ENCODE measurements at places on chromosomes 2 and 18.

DNA sequence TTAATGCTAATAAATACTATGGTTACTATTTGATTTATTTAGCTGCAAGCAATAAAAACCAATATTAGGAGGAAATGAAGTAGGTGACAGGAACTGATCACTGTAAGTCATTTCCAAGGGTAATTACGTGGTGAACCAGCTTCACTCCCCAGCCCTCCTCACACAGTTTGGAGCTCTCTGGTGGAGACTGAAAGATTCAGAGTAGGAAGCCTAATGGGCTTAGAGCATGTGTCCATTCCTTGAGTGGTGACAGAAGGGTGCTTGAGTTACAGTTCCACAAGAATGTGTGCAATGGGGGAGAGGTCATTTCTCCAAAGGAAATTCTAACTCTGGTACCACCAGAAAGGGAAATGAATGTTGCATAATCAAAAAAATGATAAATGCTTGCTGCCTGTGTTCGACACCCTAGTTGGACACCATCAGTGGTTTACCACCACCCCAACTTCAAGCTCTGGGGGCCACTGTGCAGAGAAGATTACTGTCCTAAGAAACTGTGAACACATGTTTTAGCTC is 285.1 kb upstream of the MMADHC start:
- no peak for DNase-seq

- peak; percentile 75 for DNase-seq
Observed at GRCh38 chr2:102844911-102845310, 83.1 kb downstream of the TMEM182 start.

- no peak for DNase-seq
Observed at GRCh38 chr2:15672961-15673918, 81.6 kb downstream of the DDX1 start.

DNA sequence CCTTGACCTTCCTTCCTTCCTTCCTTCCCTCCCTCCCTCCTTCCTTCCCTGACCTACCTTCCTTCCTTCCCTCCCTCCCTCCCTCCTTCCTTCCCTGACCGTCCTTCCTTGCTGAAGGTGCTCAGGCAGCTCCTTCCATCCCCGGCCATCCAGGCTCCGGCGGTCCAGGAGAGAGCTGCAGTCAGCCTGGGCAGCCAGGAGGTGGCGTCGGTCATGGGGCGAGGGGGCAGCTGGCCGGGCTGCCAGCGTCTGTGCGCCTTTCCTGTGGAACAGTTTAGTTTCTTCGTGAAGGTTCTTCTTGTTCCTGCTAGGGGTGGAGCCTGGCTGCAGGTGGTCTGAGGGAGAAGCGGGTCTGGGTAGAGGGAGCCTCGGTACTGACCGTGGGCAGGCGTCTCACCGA is 15.7 kb downstream of the GPR35 start:
- no peak for DNase-seq

DNA sequence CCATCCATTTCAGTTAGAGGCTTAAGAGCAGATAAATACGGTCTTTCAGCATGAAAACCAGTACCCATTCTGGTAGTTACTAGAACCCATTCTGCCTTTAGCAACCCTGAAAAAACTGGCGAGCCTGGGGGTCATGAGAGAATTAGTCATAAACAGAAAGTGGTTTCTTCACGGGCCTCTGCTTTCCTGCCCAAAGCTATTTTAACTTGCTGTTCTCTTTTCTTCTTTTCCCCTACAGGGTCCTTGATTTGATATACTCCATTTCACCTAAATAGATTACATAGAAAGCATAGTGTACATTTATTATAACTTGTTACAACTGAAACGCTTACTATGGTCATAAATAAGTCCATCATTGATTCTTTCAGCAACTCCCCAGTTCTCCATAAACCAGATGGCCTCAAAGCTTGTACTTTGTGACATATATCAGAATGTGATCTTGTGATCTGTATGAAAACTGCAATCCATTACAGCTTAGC is 48.3 kb downstream of the WDFY1 start:
- DNase-seq = no peak

- DNase-seq = no peak
Observed at GRCh38 chr2:105882920-105883435, 138.3 kb downstream of the NCK2 start.

DNA sequence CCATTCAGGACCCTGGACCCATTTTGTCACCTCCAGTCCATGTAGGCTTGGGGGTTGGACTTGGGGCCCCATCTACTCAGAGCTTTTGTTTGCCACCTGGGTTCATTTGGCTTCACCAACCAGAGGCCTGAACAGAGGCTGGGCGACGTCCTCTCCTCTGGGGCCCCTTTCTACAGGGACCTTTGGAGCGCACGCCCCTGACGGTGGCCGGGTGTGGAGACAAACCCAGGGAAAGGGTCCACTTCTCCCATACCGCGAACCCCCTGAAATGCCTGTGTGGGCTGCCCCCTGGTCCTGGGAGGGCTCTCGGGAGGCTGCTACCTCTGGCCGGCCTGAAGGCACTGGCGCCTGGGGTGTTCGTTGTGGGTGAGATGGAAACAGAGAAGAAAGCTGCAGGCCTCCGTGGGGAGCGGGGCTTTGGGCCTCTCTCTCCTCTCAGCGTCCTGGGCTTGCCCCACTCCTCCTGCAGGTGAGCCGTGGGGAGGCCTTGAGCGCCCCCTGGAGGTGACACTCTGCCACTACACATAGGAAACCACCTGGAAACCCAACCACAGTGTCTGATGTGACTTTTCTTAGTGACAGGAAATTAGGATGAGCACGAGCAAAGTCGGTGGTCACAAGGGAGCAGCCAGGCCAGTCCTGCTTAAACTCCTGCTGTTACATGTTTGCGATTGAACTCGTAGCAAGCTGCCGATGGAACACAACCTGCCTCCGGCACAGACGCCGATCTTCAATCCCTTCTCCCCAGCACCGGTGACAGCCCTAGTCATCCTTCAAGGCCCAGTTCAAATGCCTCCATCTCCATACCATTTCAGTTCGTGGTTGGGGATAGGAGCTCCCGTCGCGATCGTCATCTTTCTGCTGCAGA is 12.0 kb upstream of the NTSR2 start:
- no peak for DNase-seq

GRCh38 chr2:79855264-79856006 is 342.6 kb downstream of the CTNNA2 start:
- DNase-seq = peak; percentile 40
